ENCODE measurements at places on chromosomes 5 and 9.

- DNase-seq: no peak
Measured at GRCh38 chr9:70477907-70478480, 63.5 kb upstream of the KLF9 start.

GRCh38 chr5:116669261-116670031 lies 94.8 kb upstream of the SEMA6A start:
- DNase-seq: no peak

DNA sequence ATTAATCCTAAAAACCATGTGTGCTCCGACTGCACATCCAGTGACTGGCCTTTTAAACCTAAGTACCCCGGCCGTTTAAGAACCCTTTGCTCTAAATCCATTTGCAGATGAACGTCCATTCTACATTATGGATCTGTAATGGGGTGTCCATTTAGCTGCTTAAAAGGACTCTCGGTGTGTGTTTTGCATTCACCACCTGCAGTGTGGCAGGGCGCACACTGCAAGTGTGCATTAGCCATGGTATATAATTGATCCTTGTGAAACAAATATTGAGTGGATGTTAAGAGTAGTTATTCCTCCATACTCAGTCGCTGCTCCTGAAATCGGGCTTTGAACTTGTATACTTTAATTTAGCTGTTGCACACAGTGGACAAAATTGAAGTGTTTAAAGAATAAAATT lies 190.1 kb upstream of the WWC1 start:
- no peak for DNase-seq

DNA sequence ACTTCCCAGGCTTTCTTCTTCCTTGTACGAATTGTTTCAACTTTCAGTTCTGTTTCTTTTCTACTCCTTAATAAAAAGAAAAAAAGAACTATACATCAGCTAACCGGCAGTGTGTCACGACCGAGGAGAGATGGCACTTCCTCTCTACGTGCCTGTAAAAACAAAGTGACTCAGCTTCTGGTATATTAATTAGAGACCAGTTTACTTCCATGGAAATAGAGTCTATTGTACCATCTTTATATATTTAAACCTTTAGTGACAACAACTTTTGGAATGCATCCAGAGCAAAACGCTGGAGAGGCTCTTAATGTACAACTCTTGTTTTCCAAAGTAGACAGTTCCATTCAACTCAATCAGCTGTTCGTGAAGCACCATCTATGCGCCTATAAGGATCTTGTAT lies 94.5 kb upstream of the LIFR start:
- DNase-seq: peak; percentile 38

GRCh38 chr9:96040591-96041461 lies 165.3 kb downstream of the ERCC6L2 start:
- DNase-seq: no peak
